Stimulated activated CD8-positive, alpha-beta memory T cell treated with anti-CD3 and anti-CD28 coated beads, Interleukin-4, amount 100 ng/mL, for 1 hour (primary cell): ENCODE measurements at places on chromosomes 2 and 18.

DNA sequence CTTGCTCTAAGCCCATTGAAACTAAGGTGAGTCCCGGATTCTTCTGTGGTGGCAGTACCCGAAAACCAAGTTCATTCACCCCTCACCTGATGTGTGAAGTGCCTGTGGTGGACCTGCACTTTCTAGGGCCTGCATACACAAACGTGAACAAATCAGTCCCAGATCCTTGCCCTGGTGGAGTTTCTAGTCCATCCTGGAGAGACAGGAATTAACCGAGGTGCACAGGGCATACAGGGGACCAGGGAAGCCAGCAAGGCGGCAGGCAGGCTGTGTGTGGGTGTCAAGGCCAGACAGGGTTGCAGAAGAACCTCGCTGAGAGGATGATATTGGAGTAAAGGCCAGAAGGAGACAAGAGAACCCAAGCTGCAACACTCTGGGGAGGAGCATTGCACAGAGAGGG lies 106.1 kb downstream of the SMIM21 start:
- no peak for DNase-seq

- peak; percentile 9 for DNase-seq
Measured at GRCh38 chr18:38940863-38941531, 1375.4 kb upstream of the CELF4 start.

DNA sequence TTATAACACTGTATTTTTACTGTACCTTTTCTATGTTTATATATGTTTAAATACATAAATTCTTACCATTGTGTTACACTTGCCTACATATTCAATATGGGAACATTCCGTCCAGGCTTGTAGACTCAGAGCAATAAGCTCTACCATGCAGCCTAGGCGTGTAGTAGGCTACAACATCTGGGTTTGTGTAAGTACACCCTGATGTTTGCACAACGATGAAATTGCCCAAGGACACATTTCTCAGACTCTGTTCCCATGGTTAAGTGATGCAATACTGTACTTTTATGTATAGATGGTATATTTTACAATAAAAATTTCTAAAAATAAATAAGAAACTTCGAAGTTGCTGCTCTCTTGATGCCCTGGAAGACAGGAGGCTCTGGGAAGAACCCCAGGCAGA lies 38.4 kb downstream of the YPEL5 start:
- no peak for DNase-seq

- DNase-seq = no peak
Measured at GRCh38 chr2:219648176-219648575, 20.7 kb downstream of the SLC4A3 start.

DNA sequence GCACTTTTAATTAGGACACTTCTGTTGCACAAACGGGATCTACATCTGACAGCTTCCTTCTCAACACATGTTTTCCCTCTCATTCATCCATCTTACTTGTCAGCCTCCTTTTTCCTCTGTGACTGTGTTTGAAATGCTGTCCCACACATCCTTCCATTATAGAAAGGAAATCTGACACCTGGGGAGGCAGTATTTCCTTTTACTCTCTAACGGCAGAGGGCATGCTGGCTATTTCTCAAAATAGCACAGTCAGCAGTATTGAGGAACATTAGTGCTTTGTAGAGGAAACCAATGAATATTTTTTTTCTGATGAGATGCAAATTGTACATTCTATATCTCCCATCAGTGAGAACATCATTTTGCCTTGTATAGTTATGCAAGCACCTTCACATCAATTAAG lies 668.7 kb downstream of the SLC4A3 start:
- no peak for DNase-seq

DNA sequence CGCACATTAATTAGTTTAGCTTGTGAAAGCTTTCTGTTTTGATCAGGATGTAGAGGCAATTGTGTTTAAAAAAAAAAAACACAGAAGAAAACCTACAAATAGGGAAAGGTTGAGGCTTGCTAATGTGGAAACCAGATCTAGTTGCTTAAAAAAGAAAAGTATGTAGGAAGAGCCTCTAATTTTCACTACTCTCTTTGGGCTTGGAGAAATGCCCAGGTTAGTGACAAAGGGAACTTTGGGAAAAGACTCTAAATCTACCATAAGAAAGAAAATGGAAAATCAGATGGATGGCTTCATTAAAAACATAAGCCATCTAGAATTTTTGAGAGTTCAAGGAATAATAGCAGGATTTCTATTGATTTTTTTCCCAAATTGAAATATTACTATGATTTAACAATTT lies 47.3 kb upstream of the SLC38A11 start:
- no peak for DNase-seq

- DNase-seq = no peak
Measured at GRCh38 chr2:183242937-183243336, 118.7 kb downstream of the NUP35 start.

DNA sequence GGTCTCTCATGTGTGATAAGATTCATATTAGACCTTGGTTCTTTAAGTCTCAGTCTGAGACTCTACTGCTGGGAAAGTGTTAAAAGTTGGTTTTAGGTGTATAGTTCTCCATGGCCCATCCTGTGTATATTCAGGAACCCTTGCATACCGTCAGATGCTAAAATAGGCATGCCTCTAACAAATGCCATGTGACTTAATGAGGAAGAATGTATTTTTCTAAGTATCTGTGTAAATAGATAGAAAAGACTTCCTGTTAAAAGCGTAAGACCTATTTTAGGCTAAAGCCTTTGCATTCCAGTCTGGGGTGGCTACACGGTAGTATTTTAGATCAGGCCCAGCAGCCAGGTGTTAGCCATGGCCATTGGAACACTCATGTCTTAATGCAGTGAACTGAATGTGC lies 73.3 kb downstream of the RHBDD1 start:
- DNase-seq = no peak

- DNase-seq = no peak
Measured at GRCh38 chr2:2527148-2527547, 196.1 kb upstream of the MYT1L start.

DNA sequence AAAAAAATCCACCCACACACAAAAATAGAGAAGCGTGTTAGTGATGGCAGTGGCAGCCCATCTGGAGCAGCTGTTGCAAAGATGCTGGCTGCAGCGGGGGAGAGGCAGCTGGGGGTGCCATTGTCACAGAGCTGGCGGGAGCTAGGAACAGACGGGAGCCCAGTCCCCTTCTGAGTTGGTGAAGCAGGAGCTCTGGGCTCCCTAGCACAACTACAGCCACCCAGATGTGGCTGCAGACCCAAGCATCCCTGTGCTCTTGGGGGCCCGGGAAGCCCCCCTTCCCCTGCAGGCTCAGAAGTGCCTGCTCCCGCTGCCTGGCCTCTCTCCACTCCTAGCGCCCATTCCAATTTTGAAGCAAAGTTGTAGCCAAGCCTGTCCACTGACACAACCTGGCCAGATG lies 366.6 kb upstream of the MC4R start:
- no peak for DNase-seq

DNA sequence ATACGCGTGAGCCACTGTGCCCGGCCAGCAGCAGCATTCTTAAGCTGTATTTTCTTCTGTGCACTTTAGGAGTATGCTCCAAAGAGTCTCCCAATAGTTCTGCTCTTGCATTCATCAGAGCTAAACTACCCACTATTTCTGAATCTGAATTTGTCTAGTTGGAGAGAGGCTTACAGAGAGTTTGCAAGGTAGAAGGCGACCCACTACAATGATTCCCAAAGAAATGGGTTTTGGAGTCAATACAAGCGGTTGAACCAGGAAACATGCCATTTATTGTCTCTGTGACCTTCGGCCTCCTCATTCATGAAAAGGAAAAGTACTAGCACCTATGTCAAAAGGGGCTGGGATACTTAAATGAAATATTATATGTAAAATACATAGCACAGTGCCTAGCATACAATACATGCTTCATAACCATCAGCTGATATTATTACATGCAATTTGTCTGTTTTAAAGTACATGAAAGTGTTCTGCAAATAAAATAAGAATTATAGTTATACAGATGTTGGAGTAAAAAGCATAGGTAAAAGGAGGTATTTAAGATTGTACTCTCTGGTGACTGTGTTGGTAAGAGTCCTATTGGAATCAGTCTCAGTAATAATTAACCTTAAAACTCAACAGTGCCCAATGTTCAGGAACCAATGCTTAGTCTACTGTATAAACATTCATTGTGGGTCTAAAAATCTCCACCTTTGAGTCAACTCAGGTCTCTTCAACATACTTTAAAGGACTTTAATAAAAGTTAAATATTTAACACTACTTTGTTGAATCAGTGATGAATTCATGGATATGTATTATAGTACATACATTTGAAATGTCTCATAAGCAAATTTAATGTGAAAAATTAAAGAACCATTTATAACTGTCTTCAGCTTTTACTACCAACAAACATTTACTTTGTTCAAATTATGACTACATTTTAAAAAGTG lies 89.8 kb upstream of the GRB14 start:
- DNase-seq = no peak

GRCh38 chr2:82491591-82491990 lies 1967.5 kb downstream of the SUCLG1 start:
- no peak for DNase-seq

- DNase-seq = no peak
Measured at GRCh38 chr18:48892146-48892855, 58.5 kb downstream of the SMAD7 start.

DNA sequence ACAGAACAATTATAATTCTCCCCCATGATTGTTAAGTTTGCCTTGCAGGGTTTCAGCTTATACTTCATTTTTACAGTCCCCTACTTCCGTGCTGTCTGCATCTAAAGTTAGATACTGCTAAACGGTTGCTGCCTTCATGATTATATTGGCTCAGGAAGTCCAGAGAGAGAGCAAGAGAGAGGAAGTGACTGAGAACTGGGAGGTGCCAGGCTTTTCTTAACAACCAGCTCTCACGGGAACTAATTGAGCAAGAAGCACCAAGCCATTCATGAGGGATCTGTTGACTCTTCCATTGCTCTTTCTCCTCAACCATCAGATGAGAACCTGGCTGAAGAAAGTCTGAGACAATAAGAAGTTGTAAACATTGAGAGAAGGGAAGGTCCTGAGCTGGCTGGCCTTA lies 125.5 kb upstream of the SIX2 start:
- DNase-seq = no peak

DNA sequence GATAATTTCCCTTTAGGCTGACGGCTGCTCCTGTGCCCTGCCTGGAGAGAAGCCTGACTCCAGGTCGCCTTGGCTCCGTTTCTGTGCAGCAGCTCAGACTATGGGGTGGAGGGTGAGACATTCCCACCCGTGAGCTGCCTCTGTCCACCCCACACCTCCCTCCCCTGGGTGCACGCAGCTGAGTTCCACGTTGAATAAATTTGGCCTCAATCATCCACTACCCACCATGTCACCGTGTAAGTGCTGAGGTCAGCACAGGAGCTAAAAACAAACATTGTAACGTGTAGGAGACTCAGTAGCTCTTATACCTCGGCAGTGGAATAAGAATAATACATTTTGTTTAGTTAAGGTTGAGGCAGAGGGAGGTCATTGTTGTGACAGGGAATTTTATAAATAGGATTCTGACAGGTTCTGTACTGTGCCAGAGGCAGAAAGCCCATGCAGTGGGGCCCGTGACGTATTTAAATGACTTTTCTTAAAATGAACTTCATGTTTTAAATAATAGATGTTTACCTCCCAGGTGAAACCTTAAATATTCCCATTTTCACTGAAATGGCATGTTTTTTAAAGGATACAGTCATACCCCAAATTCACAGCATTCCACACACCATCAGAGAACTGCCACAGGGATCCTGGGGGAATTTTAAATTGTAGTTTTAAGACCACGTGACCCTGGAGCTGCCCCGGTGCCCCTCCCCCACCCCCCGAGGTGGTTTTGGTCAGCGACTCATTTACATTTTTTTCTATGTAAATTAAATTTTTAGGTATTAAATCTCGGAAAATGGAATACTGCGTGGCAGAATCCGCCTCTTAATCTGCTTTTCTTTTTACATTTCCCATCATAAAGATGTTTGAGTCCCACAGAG lies 50.2 kb downstream of the NFATC1 start:
- DNase-seq = no peak

DNA sequence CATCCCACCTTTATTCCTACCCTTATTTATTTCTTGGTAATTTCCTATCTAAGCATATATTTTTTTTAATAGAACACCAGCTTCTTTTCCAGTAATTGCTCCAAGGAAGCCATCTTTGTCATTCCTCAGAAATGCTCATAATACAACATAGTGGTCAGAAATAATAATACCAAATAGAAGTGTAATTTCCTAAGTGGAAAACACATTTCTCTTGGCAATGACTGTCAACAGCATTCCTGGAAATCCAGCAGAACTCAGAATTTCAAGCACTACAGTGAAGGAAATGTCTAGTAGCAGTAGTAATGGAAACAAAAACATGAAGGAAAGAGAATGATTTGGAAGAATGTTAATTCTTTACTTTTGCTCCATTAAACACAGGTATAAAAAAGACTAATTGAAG lies 56.6 kb downstream of the GDF7 start:
- DNase-seq = no peak

- no peak for DNase-seq
Measured at GRCh38 chr2:216292475-216292874, 79.8 kb downstream of the MARCHF4 start.

- no peak for DNase-seq
Measured at GRCh38 chr2:97908208-97908676, 87.5 kb downstream of the TMEM131 start.

GRCh38 chr2:118268268-118268667 lies 180.0 kb downstream of the INSIG2 start:
- DNase-seq = no peak

- no peak for DNase-seq
Measured at GRCh38 chr18:11008505-11008904, 140.9 kb downstream of the PIEZO2 start.

DNA sequence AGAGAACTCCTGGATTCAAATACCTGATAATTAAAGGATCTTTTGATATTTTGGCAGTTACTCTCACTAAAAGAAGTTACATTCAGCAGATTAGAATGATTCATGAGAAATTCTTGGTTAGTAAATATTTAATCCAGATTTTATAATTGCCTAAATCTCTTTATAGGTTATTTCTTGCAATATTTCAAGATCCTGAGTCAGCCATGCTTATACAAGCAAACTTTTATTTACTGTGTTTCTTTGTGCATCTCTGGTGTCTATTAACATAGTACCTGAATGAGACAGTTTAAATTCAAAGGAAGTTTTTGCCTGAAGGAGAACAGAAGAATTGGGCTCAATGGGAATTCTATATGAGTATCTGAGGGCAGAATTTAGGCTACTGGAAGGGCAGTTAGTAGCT lies 249.3 kb downstream of the ERBB4 start:
- no peak for DNase-seq

- no peak for DNase-seq
Measured at GRCh38 chr2:19643117-19643518, 258.7 kb downstream of the TTC32 start.

DNA sequence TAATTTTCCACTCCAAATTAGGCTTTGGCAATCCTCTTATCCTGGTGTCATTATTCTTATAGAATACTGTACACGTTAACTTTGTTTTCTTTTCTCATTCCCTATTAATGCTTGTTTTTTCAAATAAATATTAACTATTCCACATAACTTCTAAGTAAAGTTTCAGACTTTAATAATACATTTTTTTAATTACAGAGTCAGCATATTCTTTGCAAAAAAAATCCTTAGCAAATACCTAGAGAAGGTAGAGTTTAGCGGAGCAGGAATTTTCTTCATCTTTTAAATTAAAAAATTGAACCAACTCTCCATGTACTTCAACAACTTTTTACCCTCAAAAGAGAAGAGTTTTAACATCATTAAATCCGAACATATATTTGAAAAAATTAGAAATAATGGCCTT lies 45.2 kb downstream of the RPRM start:
- DNase-seq = no peak
